NCI-H2081 (cell line): ENCODE measurements at places on chromosomes 7 and 10.

DNA sequence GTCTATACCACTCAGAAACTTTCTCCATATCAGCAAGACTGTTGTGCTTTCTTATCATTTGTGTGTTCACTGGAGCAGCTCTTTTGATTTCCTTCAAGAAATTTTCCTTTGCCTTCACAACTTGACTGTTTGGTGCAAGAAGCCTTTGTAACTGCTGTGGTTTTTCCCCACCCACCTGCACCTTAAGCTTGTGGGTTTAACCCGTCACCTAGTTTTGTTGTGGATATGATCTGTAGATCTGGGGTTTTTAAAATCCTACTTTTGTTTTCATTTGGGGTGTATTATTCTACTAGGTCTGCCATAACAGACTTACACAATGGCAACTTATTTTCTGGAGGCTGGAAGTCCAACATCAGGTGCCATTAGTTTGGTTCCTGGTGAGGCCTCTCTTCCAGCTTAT is 30.5 kb upstream of the CHST3 start:
- DNase-seq: no peak

DNA sequence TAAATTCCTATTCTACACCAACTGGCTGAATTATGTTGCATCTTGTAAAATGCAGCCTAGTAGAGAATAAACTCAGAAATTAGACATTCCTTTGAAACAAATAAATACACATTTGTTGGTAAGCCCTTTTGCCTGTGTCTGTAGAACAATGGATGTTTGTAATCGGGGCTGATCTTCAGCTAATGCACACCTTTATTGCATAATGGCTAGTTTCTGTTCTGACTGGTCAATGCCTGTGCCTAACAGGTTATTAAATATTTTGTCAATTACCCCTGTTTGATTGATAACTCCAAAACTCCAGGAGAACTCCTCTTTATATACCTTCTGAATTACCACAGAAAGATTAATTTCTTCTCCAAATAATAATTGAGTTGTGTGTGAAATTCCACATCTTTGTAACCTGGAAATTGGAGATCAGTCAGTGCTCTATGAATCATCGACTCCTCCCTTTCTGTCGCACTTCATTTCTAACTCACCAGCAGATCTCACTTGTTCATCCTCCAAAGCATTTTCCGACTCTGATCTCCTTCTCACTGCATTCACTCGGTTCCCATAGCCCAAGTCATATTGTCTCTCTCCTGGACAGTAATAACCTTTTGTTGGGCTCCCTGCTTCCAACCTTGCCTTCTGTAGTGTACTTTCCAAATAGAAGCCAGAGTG is 196.0 kb upstream of the FZD1 start:
- DNase-seq: no peak

DNA sequence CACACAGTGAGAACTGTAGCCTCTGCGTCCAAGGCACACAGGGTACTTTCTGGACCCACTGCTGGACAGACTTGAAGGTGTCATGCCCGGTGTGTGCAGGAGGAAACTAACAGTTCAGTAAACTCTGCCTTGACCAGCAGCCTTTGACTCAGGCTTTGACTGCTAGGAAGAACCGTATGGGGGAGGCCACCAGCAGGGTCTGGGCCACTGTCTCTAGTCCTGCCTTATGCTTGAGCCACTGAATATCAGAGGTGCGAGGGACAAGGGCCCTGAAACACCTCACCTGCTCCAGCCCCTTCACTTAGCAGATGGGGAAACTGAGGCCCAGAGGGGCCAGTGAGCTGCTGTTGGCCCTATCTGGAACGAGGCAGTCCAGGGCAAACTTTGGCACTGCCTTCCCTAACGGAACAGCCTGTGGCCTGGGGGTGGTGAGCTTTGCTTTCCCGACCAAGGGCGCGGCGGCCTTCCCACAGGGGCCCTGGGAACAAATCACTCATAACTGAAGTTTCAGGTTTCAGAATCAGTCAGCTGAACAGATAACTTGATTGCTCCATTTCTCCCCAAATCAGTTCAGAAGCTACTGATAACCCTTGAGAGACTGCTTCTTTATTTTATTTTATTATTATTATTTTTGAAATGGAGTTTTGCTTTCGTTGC is 130.0 kb downstream of the FAM53B start:
- DNase-seq: no peak

DNA sequence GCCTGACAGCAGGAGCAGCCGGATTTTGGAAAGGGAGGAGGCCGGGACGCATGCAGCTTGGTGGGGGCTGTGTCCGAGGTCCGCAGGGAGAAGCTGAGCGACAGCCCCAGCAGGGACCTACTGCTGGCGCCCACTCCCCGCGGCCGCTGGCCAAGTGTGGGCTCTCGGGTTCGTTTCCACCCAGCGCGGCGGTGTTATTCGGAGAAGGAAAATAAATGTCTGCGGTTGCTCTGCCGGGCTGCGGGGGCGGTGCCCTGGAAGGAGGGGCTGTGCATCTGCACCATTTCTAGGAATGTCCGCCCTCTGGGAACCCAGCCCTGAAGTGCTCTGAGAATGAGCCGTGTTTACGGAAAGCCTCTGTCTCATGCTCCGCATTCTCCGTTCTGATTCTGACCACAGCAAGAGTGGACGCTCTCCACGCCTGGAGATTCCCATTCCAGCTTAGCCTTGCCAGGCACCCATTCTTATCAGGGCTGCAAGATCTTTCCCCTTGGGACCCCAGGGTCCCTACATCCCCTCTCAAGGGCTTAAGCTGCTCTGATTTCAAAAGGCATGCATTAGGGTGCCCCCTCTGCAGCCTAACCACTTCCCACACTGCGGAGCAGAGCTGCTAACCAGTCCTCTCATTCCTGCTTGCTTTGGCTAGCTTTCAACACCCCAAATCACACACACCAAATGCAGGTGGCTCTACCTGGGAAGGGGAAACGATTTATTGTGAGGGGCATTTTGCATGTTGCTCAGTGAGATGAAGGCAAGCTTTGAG is 256.6 kb upstream of the GLI3 start:
- no peak for DNase-seq

GRCh38 chr10:72260239-72260975 is 13.3 kb upstream of the DDIT4 start:
- DNase-seq: no peak

GRCh38 chr7:27154901-27155815 is 1.3 kb downstream of the HOXA7 start:
- no peak for DNase-seq

- peak; percentile 11 for DNase-seq
Measured at GRCh38 chr7:126578338-126578737, 674.4 kb downstream of the GRM8 start.

- no peak for DNase-seq
Measured at GRCh38 chr10:117462816-117463544, 79.6 kb upstream of the EMX2 start.

- DNase-seq: no peak
Measured at GRCh38 chr10:34732926-34733325, 82.2 kb downstream of the PARD3 start.

DNA sequence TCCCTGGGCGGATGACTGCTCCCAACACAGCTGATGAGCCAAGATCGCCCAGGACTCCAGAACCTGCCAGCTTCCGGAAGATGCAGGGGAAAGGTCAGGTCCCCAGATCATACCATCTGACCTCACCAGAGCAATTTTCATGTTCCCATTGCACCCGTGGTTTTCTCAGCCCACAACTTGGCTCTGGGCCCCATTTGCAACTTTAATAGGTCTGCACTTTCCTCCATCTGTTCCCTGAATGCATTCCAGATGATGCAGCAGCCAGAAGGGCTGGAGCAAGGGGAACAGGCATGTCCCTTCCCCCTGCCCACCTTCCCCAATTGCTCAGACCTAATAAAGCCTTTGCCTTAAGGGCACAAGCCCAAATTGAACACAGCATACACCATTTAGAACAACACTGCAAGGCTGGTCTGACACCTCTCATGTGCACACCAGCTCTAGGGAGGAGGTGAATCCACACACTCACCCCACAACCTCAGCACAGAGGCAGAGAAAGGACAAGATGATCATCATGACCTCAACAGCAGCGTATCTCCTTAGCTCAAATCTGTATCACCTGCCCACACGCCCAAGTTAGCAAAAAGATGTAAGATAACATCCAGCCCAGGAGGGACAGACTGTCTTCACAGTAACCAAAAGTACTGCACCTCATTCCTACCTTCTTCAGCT is 87.5 kb downstream of the PLXNA4 start:
- DNase-seq: no peak

DNA sequence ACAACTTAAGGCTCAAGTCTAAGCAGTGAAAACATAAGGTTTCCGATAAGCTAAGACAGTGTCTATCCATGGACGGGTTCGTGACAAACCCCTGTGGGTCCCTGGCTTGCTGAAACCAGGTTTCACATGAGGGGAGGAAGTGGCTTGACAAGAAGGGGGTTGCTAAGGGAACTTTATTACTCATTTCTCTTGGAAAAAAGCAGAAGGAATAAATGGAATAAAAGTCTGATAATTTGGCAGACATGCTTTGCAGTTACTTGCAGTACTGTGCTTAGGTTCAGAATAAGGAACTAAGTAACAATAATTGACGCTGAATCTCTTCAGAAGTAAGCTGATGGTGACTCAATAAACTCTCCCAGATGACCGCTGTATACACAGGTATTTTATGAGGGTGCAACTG is 34.7 kb downstream of the RBM17 start:
- DNase-seq: no peak

- DNase-seq: peak; percentile 60
Measured at GRCh38 chr10:1454951-1455350, 282.4 kb downstream of the ADARB2 start.

- DNase-seq: no peak
Measured at GRCh38 chr7:152850420-152850819, 90.9 kb downstream of the ACTR3B start.

DNA sequence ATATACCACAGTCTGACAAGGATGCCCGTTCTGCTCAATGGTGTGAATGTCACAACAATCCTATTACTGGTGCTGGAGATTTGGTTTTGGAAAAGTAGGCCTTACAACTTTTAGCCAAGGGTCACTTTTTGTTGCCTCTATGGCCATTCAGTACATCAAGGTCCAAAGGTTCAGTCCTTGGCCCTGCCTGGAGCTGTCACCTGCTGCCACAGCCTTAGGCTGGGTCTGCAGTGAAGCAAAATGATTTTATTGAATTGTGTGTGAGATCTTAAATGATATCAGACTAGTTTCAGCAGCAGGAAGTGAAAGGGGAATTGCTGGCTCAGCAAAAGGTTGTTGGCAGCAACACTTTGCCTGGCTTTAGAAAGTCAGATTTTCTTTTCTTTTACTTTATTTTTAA is 427.6 kb downstream of the THSD7A start:
- no peak for DNase-seq

GRCh38 chr7:117061751-117062150 is 108.5 kb downstream of the ST7 start:
- no peak for DNase-seq

GRCh38 chr10:7767209-7767608 is 20.6 kb downstream of the KIN start:
- DNase-seq: no peak

GRCh38 chr10:35391153-35391953 is 55.0 kb downstream of the CCNY start:
- no peak for DNase-seq

DNA sequence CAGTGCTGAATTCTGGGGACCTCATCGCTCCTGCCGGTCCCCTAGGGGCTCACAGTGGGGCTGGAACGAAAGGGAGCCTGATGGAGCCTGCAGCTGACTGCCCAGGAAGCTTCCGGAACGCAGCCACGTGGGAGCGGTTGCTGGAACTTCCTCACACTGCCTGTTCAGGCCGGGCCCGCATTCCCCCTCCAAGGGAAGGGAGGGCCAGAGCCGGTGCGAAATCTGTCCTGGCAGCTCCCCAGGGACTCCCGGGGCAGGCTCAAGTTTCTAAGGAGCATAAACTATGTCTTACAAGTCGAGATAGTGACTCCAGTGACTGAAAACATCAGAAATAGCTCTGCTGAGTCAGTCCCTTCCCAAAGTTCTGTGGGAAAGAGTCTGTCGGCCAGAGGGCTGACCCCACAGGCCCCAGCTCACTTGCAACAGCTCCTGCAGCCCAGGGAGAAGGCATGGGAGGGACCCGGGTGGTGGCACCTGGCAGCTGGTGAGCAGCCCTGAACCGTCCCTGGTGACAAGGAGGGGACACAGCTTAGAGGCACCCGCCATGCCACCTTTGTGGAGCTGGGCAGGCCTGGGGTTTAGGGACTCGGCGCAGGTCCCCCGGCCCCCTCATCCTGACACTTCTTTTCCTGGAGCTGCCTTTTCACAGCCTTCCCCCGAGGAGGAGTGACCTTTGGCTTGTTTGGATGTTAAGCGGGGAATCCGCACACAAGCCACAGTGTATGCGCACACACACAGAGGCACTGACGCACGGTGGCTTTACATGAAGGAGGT is 47.6 kb downstream of the PDGFA start:
- no peak for DNase-seq
